ENCODE measurements at places on chromosomes 7 and 10.

DNA sequence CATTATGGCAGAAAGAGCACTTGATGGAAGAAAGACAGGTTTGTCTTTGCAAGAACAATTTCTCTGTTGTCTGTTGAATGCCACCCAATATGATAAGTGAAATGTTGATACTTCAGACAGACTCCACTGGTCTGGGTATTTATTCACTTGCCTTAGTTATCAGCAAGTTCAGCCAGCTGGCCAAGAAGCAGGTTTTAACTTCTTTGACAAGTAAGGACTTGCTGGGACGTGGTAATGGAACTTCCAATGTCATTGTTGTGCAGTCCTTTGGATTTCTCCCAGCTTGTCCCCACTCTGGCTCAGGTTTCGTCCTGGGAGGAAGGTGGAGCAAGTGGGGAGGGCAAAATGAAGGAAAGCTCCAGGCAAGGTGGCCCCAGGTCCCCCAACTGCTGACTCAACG, 497.4 kb downstream of the RPS24 start:
- DNase-seq = no peak

- DNase-seq = no peak
These were observed 782 bp downstream of the IFIT5 start for GRCh38 chr10:89414879-89415821.

DNA sequence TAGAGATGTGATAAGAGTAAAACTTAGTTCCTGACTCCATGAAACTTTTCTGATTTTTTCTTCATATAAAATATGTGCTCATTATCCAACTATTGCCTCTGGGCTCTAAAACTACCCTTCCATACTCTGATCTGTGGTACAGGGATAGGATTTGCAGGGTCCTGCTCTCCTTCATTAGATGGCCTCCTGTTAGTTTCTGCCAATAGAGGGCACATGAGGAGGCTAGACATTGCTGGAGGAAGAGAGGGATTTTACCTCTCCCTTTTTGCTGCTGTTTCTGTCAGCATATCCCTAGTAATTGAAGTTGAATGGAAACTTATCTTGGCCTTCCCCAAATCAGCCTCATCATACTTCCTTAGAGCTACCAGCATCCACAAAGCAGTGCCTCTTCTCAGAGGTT, 269.4 kb downstream of the NXPH1 start:
- no peak for DNase-seq

DNA sequence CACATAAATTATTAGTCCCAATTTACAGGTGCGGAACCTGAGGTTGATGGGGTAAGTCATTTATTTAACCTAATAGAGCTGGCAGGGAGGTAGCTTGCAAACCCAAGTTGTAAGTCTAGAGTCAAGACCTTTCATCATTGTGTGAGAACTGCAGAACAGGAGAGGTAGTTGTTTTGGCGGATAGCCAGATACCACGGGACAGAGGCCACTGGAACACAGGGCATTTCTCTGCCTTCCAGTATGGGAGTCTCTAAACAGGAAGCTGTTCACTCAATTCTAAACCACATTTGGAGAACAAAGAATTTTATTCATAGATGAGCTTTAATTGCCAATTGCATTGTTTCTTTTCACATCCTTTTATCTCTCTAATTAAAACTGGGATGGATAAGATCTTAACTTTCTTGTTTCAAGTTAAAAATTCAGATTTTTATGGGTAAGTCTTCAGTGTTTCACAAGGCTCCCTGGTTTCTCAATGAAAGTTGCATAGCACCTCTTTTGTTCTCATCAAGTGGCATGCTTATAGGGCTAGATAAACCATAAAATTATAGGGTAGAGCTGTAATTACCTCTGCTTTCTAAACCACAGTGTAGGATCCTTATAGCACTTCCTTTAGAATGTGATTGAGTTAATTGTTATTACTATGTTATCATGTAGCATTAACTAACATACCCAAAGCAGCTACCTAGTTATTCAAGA, 489.0 kb downstream of the GATA3 start:
- DNase-seq = no peak
